ENCODE measurements at places on chromosomes 7 and 10.

GRCh38 chr7:4633012-4633411, 49.1 kb upstream of the FOXK1 start:
- no peak for DNase-seq

DNA sequence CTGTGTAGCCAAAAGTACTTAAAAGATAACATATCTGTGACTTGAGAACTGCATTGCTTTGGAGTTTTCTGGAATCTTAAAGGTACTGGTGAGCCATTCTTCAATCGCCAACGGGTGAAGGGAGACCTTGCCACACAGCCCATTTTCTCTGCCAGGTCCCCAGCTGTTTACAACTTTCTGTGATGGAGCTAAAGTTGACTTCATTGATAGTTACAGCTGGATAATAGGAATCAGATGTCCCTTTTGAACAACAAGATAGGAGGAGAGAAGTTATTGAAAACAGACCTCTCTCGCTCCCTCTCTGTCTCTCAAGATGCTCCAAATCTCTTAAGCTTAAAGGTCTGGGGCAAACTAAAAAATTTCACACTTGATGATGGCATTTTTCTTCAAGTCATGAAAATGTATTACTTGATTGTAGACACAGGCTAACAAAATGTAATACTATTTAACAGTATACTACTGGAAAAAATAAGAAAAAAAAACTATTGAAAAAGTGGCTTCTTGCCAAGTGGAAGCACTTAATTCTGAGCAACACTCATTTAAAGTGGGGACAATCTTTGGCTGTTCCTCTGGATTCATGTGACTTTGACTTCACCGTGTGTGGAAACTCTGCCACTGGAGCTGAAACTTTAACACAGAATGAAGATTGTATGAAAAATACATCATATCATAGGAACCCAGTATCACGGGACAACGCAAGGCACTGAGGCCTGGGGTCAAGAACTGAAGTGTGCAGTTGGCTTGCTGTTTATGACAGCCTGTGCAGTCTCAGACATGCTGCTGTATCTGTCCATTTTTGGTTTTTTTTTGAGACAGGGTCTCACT, 78.4 kb upstream of the AFAP1L2 start:
- no peak for DNase-seq

DNA sequence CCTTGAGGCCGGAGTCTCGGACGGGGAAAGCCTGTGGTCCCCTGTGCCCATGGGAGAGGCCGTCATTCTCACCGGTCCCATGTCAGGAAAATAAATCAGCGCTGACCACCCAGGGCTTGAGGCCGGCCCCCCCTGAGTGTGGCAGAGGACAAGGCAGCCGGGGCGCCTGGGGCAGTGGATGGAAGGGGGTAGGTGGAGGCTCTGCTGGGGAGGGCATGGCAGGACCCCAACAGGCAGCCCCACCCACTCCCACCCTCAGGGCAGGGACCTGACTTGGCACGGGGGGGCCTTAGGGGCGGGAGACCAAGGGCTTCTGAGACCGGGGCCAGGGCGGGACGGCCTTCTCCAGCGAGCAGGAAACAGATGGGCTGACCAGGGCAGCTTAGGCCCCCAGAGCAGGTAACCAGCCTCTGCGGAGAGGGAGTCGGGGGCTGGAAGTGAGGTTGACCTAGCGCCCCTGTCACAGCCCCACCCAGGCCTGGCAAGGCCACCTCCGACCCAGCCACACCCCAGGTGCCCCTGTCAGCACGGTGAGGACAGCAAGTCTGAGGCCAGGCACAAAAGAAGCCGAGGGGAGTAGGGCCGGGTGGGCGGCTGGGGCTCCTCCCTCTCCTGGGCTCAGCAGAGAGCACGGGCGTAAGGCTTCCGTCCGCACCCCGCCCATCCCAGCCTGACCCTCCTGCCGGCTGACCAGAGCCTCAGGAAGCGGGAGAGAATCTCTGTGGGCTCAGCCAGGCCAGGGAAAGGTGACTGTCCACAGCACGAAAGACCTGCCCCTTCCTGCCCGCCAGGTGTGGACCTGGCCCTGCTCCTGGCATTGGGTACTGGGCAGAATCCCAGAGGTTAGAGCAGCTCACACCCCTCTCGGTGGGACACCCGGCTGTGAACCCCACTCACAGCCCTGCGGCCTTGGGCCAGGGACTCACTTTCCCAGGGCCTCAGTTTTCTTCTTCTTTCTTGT, 87.4 kb downstream of the FOXL3 start:
- no peak for DNase-seq

- DNase-seq: no peak
Measured at GRCh38 chr10:119189811-119190282, 11.2 kb upstream of the PRDX3 start.
